ENCODE measurements at places on chromosomes 2 and 18.
A peak's percentile ranks its signal among the peaks of the same experiment; 100 is the strongest.

DNA sequence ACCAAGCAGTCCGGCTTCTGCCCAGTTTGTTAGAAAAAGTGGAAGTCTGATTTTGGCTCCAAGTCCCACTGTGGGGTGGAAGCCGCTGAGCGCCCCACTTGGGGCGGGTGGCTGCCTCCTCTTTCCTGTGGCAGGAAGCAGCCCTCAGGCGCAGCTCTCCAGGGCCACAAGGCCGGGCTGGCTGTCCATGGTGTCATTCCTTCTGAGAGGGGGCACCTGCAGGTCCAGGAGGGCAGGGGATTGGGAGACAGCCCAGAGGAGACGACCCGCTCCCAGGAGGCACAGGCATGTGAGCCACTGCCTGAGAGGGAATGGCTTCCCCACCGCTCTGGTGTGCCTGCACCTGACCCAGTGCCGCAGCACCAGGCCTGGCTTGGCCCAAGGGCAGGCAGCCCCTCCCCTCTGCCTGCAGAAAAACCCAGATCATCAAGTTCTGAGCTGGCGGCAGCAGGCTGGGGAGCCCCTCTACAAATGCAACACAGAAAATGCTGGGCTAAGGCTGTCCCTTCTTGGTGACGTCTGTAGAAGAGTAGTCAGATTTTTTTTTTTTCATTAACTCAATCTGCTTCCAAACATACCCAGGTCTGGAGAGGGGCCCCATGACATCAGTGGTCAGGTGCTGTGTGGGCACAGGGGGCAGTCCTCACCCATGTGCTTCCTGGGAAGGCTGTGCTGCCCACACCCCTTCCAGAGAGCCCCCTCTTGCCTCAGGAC is 38.4 kb downstream of the HS6ST1 start:
- DNase-seq, result peak; percentile 58

DNA sequence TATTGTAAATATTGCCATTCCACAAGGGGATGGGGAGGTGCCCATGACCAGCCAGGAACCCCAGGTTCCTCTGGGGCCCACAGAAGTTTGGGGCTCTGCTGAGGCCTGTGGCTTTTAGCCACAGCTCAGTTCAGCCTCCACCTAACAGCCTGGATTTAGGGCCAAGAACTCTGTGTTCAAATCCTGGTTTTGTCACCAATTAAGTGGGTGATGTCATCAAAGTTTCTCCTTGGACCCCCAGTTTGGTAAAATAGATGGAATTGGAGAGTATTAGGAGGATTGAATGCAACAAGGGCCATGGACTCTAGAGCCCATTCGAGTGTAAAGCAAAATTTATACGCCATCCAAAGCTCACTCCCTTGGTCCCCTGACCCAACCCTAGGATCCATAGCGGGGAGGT is 3.2 kb upstream of the FEV start:
- no peak for DNase-seq

- DNase-seq, result no peak
Measured at GRCh38 chr18:71443706-71444480, 1100.2 kb downstream of the CBLN2 start.

DNA sequence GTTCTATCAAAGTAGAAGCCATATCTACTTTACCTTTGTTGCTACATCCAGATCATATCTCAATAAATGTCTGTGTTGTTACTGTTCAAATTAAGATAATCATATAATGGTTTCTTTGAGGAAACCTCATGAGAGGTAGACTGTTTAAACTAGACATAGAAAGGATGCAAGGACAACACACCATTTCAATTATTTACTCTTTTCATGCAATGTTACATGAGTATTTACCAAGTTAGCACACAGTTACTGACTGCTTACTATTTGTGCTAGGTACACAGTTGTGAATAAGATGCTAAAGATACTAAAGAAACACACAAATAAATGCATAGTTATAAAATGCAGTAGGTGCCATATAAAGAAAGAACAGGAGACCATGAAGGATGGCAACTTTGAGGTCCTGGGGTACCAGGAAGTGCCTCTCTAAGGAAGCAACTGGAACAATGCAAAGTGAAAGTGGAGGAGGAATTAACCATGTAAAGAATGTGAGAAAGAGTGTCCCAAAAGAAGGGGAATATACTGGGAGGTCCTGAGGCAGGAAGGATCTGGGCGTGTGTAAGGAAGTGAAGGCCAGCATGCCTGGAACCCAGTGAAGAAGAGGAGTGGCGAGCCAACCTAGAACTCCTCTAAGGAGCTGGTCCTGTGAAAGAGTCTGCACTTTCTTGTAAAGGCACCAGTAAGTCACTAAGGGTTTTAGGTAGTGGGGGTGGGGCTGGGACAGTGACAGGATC is 39.4 kb downstream of the RBMS1 start:
- DNase-seq, result no peak

- DNase-seq, result no peak
Measured at GRCh38 chr2:170030040-170030439, 147.9 kb upstream of the MYO3B start.

DNA sequence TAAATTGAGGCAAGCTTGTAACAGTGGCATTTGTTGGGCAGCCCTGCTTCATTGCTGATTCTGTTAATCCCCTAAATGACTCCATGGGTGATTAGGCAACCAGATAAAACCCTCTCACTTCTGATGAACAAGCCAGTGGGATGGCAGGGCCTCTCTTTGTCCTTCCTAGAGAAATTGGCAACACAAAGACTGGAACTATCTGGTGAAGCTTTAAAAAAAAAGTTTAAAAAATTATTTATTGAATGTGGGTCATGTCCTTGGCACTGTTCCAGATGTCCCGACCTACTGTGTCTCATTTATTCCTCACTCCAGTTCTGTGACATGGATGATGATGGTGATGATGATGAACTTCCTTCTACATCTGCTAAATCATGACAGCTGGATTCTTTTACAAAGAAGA is 30.8 kb downstream of the NRP2 start:
- no peak for DNase-seq

- no peak for DNase-seq
Measured at GRCh38 chr2:71385012-71385411, 53.4 kb downstream of the ZNF638 start.

GRCh38 chr2:31110998-31111397 is 27.2 kb downstream of the GALNT14 start:
- no peak for DNase-seq

DNA sequence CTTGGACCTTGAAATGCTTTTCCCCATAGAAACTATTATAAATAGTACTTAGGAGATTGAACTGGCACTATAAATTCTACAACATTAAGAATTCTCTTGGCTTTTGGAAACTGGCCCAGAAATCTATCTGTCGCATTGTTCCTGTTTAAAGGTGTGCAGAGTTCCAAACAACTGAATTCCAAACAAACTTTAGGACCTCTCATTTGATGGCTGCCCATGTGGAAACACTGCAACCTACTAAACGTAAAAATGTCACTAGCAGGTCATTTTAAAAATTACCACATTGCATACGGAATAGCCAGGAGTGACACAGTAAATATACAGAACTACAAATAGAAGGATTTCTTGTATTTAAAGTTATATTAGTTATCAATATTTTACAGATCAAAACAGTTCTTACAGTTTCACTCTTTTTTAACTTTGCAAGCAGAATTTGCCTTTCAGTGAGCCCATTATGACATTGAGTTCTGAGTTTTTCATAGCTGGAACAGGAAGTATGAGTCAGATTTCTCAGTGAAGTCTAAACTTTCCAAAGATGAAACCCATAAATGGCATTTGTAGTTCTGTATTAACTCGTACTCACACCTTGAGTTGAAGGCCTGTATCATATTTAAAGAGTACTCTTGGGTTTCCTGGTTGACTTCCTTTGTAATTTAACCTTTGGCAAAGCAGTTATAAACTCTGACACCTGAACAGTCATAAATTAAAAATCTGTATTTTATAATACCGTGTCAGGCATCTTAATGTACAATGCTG is 142.3 kb upstream of the BOD1L2 start:
- DNase-seq, result peak; percentile 41

DNA sequence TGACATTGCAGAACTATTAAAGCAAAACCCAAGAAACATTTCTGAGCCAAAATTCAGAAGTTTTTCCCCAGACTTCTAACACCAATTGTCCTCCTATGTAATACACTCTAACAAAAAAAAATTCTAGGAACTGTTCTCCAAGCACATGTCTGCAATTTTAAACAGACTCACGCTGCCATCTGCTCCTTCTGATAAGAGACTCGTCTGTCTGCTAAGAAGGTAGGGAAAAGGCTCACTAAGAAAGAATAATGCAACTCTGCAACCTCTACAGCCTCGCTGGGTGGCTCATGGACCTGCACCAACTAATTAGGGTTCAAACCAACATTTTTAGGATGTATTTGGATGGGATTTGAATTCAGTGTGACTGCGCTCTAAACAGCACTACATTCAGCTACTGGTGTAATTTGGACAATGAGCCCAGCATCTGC is 366.5 kb downstream of the DSC3 start:
- DNase-seq, result no peak

- no peak for DNase-seq
Measured at GRCh38 chr2:223042704-223043118, 9.3 kb upstream of the KCNE4 start.

DNA sequence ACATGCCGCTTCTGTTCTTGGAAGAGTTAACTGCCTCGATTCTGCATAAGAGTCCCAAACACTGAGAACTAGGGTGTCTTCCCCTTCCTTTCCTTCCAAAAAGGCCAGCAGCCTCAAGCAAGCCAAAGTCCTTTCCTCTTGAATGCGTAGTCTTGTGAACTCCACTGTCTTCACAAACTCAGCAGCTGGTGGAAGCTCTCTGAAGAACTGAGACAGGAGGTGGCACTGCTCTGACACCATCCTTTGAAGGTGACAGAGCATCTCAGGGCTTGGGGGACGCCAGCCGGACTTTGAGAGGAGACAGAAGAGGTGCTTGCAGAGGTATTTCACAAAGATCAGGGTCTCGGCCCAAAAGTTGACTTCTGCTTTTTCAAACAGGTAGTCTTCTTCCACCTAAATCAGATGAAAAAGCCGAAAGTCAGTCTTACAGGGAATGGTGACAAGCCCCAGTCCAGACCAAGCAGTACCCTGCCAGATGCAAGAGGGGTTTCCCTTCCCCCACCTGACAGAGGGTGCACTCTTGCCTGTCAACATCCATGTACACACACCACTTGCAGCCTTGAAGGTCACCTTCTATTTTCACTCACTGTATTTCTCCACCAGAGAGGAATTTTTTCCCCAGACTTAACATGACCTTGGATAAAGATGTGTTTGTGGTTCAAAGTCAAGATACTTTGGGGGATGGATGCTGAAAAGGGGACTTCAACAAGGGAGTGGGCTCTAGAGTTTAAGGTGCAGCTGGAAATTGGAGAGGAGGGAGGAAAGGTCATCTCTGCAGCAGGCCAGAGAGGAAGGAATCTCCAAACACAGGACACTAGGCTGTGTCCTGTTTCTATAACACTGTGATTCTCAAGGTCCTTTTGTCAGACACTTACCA is 4.8 kb upstream of the ZFP36L2 start:
- no peak for DNase-seq

DNA sequence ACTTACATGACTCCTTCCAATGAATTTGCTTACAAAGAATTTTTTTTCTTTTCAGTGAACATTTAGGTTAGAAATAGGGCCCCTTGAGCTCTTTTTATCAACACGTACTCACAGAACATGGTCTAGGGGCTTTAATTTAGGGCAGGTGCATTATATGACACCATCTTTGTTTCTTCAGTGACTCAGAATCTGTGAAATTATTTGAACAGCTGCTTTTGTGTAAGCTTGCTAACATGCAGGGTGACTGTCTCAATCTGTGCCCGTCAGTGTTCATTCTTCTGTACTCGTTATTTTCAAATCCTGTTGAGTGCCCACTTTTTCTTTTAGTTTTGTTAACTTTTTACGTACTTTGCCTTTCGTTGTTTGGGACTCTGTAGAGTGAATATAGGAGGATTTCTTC is 52.8 kb upstream of the CABYR start:
- DNase-seq, result no peak

- DNase-seq, result no peak
Measured at GRCh38 chr2:12702168-12703121, 14.3 kb upstream of the TRIB2 start.

DNA sequence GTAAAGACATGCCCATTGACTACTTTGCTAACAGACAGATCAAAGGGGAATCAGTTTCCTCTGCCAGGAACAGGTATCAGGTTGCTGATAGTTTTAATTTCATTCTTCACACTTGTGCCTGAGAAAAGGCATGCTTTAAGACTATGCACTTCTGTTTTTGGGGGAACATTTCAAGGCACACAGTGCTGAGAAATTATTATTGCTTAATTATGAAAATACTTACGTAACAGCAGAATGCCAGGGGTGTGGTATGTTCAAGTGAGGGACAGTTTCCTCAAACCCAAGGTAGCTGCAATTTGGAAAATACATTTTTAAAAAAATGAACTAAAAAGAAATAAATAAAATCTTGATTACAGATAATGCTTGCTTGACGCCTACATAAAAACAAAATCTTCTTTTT is 1746.1 kb upstream of the PIK3C3 start:
- no peak for DNase-seq

Measured in KG1 (cell line).